ENCODE measurements at places on chromosomes 5 and 9.

DNA sequence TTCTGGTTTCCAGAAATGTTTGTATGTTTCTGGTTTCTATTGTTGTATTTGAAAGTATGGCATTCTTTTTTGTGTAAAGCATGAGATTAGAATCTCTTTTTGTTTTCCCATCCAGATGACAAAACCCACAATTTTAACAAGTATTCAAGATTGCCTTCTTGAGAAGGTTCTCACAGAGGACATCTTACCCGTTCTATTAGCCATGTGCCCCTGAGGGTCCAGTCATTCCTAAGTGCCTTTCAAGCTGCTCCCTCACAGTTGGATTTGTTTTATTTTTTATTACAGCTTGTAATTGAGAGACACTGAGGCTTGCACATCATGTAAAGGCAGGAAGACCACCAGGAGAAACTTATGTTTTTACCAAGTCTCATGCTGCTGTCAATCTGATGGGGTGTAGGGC, 19.3 kb upstream of the LOX start:
- no peak for DNase-seq

GRCh38 chr9:27539479-27540441, 10.1 kb upstream of the MOB3B start:
- DNase-seq = peak; percentile 84

- DNase-seq = no peak
Measured at GRCh38 chr5:122874179-122874875, 28.9 kb downstream of the SNX24 start.

DNA sequence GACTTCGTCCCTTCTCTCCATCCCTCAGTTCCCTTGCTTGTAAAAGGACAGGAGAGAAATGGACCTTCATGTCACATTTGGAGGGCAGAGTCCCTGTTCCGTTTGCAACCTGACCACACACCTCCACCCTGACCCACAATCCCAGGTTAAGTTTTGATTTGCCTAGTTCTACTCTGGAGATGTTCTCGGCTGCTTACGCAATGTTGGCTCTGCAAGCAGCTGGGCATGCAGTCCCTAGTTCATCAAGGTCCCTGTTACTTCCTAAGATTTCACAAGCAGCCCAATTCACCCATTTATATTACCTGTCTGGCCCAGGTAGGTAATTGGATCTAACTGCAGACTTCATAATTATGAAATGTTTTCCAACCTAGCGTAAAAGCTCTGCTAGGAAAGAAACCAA, 28.8 kb downstream of the SLIT3 start:
- no peak for DNase-seq

DNA sequence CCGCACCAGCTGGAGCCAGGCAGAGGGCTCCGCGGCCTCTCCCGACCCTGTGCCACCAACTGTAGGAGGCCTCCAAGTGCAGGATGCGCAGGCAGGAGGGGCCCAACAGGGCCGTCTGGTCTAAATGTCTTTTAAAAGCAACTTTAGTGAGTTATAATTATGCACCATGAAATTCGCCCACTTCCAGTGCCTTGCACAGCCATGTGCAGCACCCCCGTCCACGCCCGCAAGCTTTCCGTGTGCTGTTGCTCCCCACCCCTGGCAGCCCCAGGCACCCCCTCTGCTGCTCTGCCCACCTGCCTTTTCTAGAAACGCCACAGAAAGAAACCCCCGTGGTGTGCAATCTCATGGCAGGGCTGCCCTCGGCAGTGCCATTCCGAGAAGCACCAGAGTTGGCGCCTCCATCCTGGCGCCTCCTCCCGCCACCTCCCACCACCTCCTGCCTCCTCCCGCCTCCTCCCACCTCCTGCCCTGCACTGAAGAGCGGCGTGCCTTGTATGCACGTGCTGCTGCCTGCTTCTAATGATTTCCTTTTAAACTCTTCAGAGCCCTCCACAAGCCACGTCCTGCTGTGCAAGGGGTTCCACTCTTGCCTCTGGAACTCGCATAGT, 7.5 kb upstream of the SLC6A18 start:
- DNase-seq = no peak

- peak; percentile 44 for DNase-seq
Measured at GRCh38 chr5:33774341-33774740, 117.4 kb downstream of the ADAMTS12 start.

- no peak for DNase-seq
Measured at GRCh38 chr9:131892162-131892707, 152.4 kb upstream of the RAPGEF1 start.

DNA sequence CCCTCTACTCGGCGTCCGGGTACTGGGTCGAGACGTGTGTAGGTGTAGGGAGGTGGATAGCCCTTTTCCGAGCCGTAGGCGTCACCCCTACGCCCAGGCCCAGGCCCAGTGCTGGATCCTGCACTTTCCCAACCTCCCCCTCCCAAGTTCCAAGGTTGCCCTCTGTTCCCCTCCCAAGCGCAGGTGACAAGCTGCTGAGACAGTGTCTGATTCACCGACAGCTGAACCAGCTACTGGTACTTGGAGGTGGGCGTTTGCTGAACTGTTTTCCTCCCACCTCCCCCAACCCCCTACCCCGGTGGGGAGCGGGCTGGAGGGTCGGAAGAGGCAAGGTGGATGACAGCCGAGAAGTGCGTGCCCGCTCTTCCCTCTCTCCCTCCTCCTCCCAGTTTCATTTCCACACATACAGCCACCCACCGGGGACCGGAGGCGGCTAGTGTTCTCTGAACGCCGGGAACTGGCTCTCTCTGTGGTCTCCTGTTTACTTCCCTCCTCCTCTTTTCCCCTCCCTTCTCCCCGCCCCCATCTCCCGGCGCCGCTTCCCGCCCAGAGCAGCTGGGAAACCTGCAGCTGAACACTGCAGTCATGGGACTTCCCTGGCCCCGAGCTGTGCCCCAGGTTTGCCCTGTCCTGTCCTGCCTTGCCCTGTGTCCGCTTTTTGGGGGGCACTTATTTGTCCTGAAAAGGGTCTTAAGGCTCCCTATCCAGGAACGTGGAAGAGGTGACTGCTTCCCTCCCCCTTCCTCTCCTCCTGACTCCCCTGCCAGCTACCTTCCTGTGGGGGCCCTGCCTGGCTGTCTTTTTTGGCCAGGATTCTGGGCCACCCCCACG, 6.2 kb upstream of the KLF9 start:
- DNase-seq = peak; percentile 91

- DNase-seq = no peak
Measured at GRCh38 chr5:110258460-110259216, 467.8 kb downstream of the TMEM232 start.

GRCh38 chr5:39187831-39188731, 31.3 kb downstream of the FYB1 start:
- no peak for DNase-seq

DNA sequence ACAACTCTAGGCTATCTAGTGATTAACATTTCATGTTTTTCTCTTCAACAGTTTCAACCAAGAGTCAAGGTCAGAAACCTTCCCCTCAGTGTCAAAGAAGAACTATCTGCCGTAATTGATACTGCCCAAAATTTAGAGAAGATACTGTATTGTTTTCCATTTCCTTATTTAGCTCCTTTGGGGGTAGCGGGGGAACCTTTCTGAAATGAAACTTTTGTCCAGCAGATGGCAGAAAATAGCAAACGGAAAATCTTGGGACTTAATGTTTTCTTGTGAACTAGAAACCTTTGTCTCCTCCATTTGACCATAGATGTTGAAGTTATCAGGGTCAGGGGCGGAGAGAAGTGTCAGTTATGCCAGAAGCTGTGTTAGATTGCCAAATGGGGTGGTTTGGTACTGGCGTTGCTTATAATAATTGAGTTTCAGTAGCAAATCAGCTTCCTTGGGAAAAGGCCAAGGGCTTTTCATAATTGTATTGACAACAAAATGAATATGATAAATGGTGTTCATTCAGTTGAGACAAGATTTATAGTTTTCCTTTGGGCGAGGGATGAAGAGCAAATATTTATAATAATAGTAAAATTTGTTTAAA, 101.7 kb upstream of the TLX3 start:
- DNase-seq = peak; percentile 21

DNA sequence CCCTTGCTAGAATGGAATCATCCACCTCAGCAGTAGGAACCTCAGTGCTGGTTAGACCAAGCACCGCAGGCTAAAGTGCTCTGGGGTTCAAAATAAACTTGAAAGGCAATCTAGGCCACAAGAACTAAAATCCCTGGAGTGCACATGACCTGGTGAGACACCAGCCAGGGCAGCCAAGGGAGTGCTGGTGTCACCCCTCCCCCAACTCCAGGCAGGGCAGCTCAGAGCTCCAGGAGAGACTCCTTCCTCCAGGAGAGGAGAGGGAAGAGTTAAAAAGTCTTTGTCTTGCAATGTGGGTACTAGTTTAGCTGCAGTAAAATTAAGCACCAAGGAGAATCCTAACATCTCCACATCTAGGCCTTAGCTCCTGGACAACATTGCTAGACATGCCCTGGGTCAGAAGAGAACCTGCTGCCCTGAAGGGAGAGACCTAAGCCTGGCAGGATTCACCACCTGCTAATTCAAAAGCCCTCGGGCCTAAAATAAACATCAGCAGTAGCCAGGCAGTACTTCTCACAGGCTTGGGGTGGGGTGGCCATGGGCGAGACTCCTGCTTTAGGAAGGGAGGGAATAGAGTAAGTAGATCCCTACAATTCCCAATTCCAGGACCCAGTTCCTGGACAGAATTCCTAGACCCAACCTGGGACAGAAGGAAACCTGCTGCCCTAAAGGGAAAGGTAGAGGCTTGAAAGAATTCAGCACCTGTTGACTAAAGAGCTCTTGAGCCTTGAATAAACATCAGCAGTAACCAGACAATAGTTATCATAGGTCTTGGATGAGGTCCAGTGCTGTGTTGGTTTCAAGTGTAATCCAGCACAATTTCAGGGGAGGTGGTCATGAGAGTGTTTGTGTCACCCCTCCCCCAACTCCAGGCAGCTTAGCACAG, 25.8 kb downstream of the UGT3A2 start:
- DNase-seq = no peak

GRCh38 chr5:73444499-73445438, 3.8 kb downstream of the FOXD1 start:
- DNase-seq = no peak

- DNase-seq = no peak
Measured at GRCh38 chr5:126969548-126969947, 60.8 kb downstream of the MARCHF3 start.

DNA sequence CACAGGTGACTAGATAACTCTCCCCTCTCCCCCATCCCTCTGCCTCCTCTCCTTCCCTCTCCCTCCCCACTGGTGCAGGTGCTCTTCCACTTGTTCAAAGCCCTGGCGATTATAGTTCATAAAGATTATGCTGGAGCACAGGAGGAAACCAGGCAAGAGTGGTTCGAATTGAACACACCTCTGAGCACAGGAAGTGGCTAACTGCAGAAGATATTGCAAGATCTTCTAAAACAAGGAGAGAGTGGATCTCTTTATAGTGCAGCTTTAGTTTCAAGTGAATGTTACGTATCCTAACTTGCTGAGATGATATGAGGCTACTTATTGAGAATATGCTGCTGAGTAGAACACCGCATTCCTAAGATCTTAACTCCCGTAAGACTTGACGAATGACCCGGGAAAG, 178.4 kb downstream of the GOLPH3 start:
- no peak for DNase-seq

- DNase-seq = no peak
Measured at GRCh38 chr9:25396828-25397227, 281.4 kb downstream of the TUSC1 start.

GRCh38 chr5:15283076-15283475, 216.9 kb upstream of the FBXL7 start:
- no peak for DNase-seq

DNA sequence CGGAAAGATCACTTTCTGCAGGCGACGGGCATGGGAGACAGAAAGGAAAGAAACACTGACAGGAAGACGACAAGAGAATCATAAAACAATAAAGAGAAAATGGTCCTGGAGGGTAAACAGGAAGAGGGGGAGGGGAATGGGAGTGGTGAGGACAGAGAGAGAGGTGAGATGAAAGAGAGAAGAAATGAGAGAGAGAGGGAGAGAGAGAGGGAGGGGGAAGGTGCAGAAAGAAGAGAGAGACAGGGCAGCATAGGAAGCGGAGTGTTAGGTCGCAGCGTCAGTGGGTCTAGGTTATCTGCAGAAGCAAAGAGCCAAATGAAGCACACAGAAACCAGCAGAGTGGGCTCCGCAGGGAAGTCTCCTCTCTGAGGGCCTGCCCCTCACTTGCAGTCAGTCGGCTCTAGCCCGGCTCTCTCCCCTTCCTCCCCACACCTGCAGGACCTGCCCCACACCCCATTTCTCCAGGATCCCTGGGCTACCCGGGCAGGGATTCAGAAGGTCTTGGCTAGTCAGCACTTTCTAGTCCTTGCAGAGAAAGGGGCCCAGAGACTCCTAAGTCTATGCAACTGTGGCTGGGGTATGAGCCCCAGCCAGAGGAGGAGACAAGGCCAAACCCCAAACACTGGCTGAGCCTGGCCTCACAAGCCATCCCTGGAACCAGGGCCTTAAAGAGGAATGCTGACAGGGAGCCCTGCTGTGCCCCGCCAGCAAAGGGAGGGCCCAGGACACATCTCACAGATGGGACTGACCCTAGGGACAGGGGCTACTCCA, 29.7 kb upstream of the MEIKIN start:
- no peak for DNase-seq

DNA sequence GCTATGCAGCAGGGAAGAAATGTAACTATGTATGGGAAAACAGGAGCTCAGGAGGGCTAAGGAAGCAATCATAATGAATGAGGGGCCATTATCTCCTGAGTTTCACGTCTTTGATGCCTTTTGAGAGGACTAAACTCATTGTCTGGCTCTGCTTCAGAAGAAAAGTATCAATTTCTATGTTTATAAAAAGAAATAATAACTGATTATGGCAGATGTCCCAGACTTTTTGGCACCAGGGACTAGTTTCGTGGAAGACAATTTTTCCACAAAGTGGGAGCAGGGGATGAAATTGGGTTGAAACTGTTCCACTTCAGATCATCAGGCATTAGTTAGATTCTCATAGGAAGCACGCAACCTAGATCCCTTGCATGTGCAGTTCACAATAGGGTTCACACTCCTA, 8.7 kb upstream of the IL7R start:
- no peak for DNase-seq

DNA sequence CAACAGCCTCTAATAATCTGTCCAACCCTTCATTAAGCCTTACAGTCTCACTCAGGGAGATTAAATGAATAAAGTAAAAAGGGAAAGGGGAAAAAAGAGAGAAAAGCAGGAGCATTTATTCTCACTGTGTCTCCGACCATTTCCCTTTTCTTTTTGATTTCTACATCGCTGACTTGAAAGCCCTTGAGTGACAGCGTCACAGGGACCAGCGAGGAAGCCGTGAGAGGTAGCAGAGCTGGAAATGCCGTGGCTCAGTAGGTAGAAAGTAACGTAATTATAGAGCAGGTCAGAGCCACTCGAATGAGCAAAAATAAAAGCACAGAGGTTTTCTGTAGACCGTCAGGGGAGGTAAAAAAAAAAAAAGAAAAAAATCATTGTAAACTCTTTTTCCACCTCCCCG, 52.4 kb downstream of the ASS1 start:
- no peak for DNase-seq

- no peak for DNase-seq
Measured at GRCh38 chr5:36777105-36777757, 99.3 kb upstream of the NIPBL start.

GRCh38 chr5:129459777-129460671, at the start of gene ADAMTS19:
TSS of gene ADAMTS19 (plus strand) at chr5:129460298. CDS start at chr5:129460392, 94 bp downstream.
- peak; percentile 18 for DNase-seq
